ENCODE measurements at places on chromosomes 3 and 15.

DNA sequence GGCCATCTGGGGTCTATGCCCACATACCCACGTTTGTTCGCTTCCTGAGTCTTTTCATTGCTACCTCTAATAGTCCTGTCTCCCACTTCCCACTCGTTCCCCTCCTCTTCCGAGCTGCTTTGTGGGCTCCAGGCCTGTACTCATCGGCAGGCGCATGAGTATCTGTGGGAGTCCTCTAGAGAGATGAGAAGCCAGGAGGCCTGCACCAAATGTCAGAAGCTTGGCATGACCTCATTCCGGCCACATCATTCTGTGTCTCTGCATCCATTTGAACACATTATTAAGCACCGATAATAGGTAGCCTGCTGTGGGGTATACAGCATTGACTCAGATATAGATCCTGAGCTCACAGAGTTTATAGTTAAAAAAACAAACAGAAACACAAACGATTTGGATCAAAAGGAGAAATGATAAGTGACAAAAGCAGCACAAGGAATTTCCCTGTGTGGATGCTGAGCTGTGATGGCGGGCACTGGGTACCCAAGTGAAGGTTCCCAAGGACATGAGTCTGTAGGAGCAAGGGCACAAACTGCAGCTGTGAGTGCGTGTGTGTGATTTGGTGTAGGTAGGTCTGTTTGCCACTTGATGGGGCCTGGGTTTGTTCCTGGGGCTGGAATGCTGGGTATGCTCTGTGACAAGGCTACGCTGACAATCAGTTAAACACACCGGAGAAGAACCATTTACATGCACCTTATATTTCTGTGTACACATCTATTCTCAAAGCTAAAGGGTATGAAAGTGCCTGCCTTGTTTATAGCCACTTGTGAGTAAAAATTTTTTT, 35.9 kb downstream of the NR1I2 start:
- no peak for DNase-seq

DNA sequence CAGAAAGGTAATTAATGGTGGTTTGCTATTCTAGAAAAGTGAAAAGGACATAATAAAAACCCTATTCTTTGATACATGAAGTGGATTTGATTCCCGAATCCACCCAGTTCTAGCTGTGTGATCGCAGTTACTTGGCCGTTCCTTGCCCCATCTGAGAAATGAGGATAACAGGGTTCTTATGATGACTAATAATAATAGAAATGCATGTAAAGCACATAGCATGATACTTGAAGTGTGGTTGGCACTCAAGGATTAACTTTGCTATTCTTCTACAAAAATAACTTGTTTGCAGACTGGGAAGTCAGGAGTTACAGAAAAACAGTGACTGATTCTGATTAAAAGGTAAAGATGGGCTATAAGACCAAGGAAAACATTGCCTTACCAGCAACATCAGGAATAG, 26.8 kb downstream of the PARL start:
- no peak for DNase-seq

DNA sequence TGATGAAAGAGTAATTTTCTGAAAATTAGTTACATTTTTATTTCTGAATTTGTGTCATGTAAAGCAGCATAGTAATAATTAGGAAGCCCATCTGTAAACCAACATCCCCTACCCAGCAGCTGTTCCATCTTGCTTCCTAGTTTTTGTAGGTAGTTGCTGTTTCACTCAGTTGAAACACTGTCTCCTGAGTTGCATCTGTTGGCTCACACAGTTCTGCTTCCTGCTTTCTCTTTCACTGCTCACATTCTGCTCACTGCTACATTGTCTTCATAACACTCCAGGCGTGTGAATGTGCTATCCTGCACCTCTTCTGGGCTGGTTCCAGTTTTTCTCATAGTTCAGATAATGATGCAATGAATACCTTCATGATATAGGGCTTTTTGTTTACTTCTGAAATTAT, 123.4 kb downstream of the EPHB1 start:
- DNase-seq = no peak

- DNase-seq = peak; percentile 65
Measured at GRCh38 chr3:187739561-187740332, 5.5 kb downstream of the BCL6 start.

DNA sequence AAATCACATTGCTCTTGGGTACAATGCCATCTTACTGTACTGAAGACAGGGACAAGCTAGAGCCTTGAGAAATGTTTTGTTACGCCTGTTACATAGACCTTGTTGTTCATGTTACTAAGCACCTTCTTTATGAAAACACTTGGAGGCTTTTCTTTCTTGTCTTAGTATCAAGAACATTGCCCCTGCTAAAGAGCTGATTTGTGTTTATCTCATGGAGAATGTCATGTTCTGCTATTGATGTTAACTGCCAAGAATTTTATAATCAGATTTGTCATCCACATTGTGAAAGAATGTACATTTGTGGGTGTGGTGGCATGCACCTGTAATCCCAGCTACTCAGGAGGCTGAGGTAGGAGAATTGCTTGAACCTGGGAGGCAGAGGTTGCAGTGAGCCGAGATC, 431.3 kb upstream of the MDFIC2 start:
- no peak for DNase-seq

DNA sequence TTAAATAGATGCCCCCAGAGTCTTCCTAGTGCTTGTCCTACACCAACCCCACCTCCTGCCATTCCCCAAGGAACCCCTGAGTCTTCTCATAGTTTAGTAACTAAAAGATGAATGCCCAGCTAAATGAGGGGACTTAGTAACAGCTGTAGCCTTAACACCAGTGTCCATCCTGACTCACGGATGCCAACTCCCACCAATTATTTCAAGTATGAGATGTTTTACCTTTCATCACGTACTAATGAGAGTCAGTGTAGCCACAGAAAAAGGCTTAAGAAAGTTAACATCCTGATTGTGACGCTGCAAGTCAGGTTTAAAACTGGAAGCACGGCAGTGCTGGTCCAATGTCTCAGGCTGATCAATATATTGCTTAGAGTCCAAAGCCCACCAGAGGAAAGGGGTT, 109.9 kb downstream of the FMN1 start:
- DNase-seq = no peak
